Hippocampal formation (tissue), 2 donors: ENCODE measurements at places on chromosomes 7 and 10.
A peak's percentile ranks its signal among the peaks of the same experiment; 100 is the strongest.

DNA sequence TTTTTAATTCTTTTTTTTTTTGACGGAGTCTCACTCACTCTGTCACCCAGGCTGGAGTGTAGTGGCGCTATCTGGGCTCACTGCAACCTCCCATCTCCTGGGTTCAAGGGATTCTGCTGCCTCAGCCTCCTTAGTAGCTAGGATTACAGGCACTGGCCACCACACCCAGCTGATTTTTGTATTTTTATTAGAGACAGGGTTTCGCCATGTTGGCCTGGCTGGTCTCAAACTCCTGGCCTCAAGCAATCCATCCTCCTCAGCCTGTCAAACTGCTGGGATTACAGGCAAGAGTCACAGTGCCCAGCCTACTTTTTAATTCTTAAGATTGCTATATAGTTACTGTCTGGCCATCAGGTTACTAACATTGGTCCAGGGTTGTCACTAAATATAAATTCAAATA lies 59.6 kb downstream of the ZNF277 start:
- DNase-seq: no peak

DNA sequence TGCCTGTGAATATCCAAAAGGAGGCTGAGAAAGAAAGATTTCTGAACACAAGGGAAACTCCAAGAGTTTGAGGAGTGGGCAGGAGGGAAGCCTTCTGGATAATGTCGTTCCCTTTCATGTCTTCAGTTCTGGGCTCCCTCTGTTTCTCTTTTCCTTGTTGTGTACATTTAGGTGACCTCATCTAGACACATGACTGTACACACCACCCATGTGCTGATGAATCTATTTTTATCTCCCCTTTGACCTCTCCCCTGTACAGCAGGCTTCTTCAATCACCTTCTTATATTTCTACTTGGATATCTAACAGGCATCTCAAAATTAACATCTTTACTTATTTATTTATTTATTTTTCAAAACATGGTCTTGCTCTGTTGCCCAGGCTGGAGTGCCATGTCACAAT lies 363.1 kb downstream of the GATA3 start:
- DNase-seq: no peak

GRCh38 chr10:132563485-132564248 lies 26.1 kb downstream of the INPP5A start:
- DNase-seq: no peak

DNA sequence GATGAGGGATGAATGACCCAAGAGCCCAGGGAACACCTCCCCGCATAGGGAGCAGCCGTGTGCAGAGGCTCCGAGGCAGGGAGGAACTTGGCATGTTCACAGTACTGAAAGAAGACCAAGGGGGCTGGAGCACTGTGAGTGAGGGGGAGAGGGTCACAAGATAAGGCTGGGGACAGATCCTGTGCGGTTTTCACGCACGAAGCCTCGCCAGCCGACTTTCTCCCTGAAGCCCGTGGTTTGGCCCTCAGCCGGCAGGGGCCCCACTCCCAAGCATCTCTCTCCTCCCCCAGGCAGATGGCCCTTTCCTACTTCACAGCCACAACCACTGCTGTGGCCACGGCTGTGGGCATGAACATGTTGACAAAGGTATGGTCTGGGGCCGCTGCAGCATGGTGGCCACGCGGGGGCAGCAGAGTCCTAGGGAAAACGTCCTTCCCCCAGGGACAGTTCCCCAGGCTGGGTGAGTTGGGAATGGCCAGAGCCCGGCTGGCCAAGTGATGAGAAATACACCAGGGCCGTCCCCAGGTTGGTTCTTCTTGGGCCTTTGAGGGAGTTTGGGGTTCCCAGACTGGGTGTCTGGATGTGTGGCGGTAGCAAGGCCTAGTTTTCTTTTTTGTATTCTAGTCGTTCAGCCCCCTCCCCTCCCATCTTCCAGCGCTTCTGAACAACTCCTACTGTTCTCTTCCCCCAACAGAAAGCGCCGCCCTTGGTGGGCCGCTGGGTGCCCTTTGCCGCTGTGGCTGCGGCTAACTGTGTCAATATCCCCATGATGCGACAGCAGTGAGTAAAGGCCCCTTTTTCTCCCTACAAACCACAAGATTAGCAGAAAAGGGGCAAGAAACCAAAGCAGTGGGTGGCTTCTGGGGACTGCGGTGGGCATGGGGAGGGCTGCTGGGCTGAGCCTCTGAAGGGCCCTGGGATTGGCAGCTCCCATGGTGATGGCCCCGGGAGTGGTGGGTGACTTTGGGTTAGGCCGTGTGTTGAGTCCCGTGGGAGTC lies 14.4 kb upstream of the WBP1L start:
- peak; percentile 81 for DNase-seq

GRCh38 chr7:114531326-114531725 lies 116.7 kb downstream of the FOXP2 start:
- DNase-seq: no peak

GRCh38 chr7:32470871-32471270 lies 19.3 kb downstream of the LSM5 start:
- DNase-seq: no peak

DNA sequence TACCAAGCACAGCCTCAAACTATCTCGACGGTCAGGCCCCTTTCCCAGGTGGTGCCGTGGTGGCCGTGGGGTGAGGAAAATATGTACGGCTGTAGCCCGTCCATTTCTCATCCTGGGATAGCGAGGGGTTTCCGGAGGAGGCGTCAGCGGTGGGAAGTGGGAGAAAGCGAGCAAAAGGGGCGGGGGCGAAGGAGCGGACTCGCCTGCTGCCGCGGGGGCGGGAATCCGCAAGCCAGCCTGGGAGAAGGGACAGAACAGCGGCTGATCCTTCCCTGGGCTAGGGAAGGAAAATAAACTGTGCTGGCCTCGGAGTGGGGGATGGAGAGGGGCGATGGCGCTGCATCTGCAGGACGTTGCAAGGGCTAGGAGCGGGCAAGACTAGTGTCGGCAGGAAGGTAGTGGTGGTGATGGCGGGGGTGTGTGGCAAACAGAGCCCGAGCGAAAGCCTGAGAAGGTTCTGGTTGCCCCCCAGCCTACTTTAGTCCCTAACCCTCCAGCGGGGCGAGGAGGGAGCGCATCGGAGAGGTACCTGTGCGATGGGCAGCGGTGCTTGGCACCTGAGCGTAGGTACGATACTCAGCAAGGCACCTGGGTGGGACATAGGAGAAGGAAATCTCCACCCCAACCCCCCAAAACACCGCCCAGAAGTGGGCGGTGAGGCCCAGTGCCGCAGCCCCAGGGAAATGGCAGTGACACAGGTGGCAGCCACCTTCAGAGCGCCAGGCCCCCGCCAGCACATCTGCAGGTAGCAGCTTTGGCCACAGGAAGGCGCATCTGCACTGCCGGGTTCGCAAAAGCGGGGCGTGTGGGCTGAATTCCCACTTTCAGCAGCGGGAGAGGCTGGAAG lies 49.9 kb upstream of the STEAP1B start:
- DNase-seq: no peak

DNA sequence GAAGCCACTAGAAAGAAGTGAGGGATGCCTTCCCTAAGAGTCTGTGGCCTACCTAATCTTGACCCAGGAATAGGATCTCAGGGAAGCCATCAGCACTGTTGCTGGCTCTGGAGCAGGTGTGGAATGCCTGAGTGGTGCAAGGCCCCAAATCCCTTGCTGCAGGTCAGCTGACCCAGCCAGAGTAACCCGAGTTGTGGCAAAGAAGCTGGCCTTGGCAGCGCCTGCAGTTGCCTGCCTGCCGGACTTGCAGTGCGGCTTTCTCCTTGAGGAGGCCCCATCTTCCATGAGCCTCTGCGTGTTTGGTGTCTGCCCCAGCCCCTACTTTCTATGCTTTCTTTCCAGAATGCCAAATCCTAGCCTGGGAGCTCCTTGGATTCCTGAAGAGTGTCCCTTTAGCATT lies 5.8 kb downstream of the KIAA1217 start:
- no peak for DNase-seq

DNA sequence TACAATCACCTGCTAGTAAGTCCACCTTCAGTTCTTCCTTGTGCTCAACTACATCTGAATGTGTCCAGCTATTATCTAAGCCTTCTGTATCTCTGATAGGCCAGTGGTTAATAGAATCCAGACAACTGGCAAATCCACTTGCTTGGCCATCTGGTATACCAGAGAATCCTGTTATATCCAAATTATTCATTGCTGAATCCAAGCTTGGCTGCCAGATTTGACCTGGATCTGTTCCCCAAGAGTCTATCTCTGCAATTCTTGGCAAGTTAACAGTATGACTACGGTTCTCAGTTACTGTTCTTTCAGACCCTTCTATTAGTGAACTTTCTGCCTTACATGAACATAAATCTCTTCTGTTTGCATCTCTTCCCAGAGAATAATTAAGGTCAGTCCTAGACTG lies 154.6 kb upstream of the TARP start:
- DNase-seq: no peak

- DNase-seq: no peak
These were observed 80.8 kb upstream of the PRSS1 start for GRCh38 chr7:142668495-142668894.

DNA sequence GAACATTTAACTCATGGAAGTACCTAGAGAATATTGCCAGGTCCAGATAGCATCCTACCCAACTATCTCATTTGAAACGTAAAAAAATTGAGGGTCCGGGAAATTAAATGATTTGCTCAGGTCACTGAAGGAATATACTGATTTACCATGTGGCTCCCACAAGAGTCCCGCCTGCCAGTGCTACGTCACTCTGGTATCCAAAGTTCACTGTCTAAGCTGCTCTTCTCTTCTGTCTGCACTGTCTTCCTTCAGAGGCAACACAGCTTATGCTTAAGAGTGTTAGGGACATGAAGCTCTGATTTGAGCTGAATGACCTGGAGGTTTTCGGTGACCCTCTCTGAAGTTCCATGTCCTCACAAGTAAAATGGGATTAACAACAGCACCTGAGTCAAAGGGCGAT lies 114.6 kb downstream of the PDE1C start:
- DNase-seq: no peak

GRCh38 chr7:155653803-155654202 lies 9.3 kb downstream of the RBM33 start:
- DNase-seq: no peak

DNA sequence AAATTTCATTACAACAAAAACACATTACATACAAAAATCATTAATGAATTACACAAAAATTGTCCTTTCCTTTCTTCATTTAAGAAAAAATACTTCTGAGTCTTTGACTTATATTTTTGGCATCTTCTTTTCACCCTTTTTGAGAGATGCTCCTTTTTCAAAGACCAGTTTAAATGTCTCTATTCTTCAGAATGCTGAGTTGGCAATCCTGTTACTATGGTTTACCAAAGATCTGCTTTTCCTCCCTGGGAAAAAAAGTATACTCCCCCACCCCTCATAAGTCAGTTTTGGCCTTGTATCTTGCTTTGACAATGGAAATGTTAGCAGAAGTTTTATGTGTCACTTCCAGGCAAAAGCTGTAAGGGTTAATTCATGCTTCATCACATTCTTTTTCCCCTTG lies 198.4 kb upstream of the GRM3 start:
- no peak for DNase-seq

GRCh38 chr7:40979296-40979695 lies 723.6 kb downstream of the INHBA start:
- no peak for DNase-seq

- no peak for DNase-seq
These were observed 34.2 kb downstream of the ITGB1 start for GRCh38 chr10:32923849-32924248.

- DNase-seq: no peak
These were observed 13.9 kb upstream of the LRMDA start for GRCh38 chr10:75417522-75417927.

DNA sequence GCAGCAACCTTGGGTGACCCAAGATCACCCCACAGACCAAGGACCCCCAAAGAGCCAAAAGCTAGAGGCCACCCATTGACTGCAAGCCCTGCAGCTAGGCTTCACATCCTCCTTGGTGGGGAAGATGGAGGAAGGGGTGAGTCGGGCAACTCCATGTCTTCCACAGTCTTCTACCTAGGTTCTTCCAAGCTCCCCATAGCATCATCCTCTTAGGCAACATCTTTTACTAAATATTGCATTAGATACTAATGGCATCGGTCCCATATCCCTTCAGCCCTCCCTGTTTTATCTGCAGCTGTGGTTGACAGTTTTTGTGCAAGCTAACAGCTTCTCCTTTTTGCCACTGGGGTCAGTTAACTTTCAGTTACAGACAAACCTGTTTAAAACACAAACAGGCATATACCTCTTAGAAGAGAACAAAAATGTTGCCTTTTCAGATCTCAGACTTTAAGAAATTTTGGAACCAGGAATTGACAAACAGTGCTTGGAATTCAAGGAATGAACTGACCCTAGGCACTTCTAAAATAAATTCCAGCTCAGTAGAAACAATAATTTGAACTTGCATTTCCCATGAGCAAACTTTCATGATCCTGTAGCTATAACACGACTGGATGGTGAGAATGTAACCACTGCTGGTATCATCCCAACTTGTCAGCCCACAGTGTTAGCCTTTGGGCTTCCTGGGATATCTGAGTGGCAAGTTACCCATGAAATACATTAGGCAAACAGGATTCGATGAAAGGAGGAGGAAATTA lies 33.9 kb upstream of the MSMB start:
- no peak for DNase-seq

DNA sequence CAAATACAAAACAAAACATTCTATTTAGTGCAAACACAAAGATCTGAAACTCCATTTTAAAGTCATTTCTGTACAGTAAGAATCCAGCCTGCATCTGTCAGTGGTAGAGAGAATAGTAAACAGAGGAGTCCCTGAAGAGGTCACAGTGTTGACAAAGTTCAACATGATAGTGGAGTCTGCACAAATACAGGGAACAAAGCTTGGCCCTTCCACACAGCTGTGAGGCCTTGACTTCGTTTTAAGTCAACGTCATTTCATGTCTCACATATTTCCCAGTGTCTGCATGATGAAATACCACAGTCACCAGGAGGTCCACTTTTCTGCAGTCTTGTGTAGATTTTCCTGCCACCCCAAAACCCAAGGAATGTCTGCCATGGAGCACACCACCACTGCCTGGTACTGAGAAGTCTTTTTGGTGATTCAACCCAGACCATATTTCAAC lies 33.0 kb downstream of the CYP26A1 start:
- no peak for DNase-seq

GRCh38 chr7:135291809-135292253 lies 58.2 kb downstream of the STRA8 start:
- DNase-seq: no peak

DNA sequence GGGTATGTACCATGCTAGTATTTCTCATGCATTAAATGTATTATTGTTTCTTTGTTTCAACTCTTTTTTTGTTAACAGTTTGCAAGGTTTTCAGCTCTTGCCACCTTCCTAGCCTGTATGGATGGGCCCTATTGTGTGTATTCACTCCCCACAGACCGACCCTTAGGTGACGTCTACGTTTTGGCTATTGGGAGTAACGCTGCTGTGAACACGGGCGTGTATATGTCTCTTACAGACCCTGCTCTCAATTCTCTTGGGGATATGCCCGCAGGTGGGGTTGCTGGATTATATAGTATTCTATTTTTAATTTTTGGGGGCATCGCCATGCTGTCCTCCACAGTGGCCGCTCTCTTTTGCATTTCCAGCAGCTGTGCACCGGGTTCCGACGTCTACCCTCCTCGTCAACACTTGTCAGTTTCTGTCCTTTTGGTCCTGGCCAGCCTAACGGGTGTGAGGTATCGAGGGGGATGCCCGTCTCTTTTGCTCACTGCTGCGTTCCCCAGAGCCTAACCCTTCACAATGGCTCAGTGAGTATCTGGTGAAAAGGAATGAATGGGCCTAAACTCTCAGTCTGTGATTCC lies 64.1 kb upstream of the GNA12 start:
- no peak for DNase-seq
